SIG-M5 (cell line): ENCODE measurements at places on chromosomes 5 and 9.

DNA sequence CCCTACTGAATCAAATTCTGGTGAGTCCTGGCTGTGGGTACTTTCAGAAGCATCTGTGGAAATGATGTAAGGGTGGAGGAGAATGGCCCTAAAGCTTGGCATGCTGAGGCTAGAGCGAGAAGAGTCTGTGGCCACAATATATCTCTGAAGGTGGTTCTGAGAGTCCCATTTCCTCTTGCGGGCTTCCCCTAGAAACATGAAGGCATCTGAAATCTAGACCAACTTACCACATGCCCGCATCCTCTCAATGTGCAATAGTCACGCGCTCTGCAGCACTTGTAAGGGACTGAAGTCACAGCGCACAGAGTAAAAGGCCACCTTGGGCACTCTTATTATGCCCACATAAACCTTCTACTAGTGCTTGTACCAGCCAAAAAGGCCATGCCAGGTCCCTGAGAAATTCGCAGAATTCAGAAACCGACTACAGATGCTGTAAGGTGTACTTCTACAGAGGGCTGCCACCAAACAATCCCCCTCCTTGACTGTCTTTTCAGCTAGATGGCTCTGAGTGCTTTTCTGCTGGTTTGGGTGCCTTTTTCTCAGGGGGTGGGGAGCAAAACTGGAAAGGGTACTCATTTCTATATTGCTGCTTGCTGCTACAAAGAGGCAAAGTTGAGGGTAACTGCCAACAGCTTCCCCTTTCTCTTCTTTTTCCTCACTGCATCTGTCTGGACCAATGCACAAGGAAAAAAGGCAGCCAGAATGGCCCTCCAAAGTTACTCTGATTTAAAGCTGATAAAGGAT, 107.3 kb downstream of the ZDHHC21 start:
- no peak for DNase-seq

DNA sequence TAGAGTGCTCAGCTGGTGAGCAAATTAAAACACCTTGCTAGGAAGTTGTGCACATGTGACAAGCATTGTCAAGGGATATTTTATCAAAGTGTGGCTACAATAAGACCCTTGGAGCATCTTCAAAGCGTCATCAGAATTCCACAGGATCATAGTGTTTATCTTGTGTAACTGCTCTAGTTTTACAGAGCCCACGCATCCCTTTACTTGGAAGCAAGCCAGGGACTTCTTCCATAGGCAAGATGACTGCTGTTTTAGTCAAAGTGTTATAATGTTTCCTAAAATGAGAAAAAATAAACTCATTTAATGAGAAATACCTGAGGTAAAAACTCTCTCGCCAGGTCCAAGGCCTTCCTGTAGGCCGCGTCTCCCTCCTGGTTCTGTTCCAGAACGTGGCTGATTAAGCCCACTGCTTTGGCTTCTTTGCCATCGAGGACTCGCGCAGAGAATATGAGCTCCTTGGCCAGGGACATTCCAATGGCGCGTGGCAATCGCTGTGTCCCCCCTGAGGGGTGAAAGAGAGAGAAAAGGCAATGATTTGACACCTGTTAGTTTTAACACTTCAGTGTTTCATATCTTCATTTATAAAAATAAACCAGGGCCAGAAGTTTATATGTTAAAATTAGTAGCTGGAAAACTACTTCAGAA, 141.1 kb downstream of the AUH start:
- no peak for DNase-seq

- no peak for DNase-seq
These were observed 457.9 kb upstream of the BRINP1 start for GRCh38 chr9:119827126-119827525.

DNA sequence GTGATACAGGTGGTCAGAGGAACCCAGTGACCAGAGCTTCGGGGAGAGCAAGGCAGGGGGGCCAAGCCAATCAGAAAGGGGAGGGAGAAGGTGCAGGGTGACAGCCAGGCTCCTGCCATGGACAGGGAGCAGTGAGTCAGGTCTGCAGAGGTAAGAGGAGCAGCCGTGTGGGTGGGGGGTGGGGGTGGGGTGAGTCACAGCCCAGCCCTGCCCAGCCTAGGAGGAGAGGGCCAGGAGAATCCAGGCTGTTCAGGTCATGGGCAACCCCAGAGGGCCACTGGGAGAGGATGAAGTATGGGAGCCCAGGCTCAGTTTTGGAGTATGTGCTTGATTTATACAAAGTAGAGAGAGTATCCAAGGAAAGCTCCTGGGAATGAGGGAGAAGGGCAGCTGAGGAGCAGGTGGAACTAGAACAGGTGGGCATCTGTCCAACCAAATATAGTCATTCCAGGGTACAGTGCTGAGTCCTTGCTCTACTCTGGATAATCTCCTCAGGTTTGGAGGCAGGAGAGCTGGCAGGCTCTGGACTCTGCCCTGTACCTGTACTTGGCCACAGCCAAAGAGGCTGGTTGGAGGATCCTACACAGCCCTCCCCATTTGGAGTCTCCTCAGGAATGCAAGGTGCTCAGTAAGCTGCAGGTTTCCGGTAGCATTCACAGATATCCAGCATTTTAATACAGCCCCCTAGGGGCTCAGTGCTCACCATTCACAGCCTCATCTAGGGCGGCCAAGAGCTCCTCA, 1.6 kb downstream of the HBEGF start:
- DNase-seq, result no peak

GRCh38 chr9:96554801-96555566, 64.7 kb downstream of the CDC14B start:
- no peak for DNase-seq

- DNase-seq, result no peak
These were observed 306.6 kb downstream of the MLLT3 start for GRCh38 chr9:20315677-20316076.

DNA sequence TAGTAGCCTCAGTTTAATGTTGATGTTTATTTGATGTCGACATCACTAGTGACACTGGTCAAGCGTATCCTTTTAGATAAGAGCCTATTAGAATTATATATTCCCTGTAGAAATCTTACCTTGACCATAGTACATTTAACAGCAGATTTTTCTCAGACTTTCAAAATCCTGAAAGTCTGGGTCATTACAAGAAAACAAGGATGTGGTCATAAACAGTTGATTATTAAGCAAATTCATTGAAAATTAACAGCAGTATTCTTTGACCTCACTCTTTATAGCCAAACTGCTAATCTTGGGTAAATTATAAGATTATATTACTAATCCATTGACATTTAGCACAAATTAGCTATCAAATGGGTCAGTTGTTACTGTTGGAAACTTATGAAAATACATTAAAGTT, 83.4 kb downstream of the GHR start:
- no peak for DNase-seq

- DNase-seq, result no peak
These were observed 213.1 kb downstream of the RFK start for GRCh38 chr9:76181020-76181641.
